Activated naive CD4-positive, alpha-beta T cell treated with anti-CD3 and anti-CD28 coated beads, Interleukin-2, amount 10 ng/mL, durations not matched to agents 7 days and 5 days (primary cell): ENCODE measurements at places on chromosomes 7 and 10.
A peak's percentile ranks its signal among the peaks of the same experiment; 100 is the strongest.

DNA sequence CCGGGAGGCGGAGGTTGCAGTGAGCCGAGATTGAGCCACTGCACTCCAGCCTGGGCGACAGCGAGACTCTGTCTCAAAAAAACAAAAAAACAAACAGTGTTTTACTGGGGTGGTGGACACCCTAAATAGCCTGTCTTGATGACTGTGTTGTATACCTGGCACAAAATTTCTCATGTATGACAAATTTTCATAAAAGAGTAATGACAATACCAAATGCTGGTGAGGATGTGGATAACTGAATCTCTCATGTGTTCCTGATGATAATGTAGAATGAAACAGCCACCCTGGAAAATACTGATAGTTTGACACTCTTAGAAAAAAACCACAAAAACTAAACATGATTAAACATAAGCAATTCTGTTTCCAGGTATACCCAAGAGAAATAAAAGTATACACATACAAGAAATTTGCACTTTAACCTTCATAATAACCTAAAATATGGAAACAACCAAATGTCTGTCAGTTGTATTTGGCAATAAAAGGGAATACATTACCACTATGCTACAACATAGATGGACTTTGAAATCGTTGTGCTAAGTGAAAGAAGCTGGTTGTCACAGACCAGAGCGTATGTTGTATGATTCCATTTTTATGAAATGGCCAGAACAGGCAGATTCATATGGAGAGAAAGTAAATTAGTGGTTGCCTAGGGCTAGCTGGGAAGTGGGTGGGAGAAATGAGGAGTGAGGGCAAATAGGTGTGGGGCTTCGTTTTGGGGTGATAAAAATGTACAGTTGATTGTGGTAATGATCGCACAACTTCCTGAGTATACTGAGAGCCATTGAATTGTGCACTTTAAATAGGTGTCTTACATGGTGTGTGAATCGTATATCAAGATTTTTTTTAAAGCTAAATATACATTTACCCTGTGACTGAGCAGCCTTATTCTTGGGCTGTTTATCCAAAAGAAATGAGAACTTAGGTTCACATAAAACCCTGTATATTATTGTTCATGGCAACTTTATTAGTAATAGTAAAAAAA, 12.5 kb downstream of the WDR37 start:
- no peak overlapping the region for H3K4me3 ChIP-seq
- H3K27me3 ChIP-seq, result no peaks in the 10 kb centered on the region
- no peak for DNase-seq
- no peak overlapping the region for H3K27ac ChIP-seq

- H3K36me3 ChIP-seq, result no peaks in the 10 kb centered on the region
- DNase-seq, result no peak
- H3K27ac ChIP-seq, result no peak overlapping the region
- peaks cover 17% of the 10 kb centered on the region for H3K27me3 ChIP-seq
- H3K4me1 ChIP-seq, result no peaks in the 10 kb centered on the region
- no peak overlapping the region for H3K4me3 ChIP-seq
Observed at GRCh38 chr7:3196629-3197400, 104.2 kb upstream of the SDK1 start.

DNA sequence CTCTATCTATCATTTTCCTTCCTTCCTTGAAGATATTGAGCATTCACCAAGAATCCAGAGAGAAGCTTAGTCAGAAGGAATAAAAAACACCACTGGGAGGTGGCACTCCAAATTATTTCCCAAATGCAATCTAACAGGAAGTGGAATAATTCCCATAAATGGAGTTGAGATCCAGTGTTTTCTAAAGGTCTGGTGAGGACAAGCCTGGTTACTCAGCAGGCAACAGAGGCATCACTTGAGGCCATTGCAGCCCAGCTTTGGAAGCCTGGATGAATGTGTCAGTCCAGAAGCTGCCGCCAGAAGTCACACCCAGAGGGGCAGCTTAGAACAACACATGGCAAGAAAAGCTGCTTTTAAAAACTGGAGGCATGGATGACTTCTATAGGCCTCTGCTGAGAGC, 288.9 kb upstream of the KLF6 start:
- H3K4me1 ChIP-seq, result peaks cover 41% of the 10 kb centered on the region
- H3K27me3 ChIP-seq, result no peaks in the 10 kb centered on the region
- H3K36me3 ChIP-seq, result no peaks in the 10 kb centered on the region
- DNase-seq, result no peak
- no peak overlapping the region for H3K4me3 ChIP-seq

DNA sequence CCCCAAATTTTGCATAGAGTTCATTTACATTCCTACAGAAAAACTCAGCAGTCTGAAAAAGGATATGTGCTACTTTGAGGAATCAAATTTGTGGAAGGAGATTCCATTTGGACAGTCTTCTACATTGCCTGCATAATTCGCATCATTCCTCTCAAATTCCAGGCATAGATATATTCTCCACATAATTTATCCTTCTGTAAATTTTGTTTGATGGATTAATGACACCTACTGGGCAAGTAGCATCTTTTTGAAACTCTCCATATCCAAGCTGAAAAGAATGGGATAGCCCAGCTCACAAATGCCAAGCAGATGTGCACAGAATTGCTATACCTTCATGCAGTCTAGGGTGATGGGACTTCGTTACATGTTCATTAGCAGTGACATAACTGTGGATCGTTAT, 515.3 kb downstream of the AUTS2 start:
- H3K4me3 ChIP-seq, result no peak overlapping the region
- H3K36me3 ChIP-seq, result no peaks in the 10 kb centered on the region
- H3K27me3 ChIP-seq, result no peaks in the 10 kb centered on the region
- no peak for DNase-seq

DNA sequence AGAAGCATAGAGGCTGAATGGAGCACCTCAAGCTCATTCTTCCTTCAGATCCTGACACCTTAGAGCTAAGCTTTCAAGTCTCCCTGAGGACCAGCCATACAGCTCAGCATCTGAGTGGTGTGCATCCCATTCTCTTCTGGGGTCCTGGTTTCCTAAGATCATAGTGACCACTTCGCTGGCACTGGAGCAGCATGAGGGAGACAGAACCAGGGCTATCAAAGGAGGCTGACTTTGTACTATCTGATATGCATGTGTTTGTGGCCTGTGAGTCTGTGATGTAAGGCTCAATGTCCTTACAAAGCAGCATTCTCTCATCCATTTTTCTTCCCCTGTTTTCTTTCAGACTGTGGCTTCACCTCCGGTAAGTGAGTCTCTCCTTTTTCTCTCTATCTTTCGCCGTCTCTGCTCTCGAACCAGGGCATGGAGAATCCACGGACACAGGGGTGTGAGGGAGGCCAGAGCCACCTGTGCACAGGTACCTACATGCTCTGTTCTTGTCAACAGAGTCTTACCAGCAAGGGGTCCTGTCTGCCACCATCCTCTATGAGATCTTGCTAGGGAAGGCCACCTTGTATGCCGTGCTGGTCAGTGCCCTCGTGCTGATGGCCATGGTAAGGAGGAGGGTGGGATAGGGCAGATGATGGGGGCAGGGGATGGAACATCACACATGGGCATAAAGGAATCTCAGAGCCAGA, 31.0 kb downstream of the PRSS2 start:
- peaks cover 10% of the 10 kb centered on the region for H3K27me3 ChIP-seq
- peak overlapping the region; percentile 100 for H3K27ac ChIP-seq
- H3K36me3 ChIP-seq, result peaks cover 86% of the 10 kb centered on the region
- H3K4me3 ChIP-seq, result peak overlapping the region; percentile 92

DNA sequence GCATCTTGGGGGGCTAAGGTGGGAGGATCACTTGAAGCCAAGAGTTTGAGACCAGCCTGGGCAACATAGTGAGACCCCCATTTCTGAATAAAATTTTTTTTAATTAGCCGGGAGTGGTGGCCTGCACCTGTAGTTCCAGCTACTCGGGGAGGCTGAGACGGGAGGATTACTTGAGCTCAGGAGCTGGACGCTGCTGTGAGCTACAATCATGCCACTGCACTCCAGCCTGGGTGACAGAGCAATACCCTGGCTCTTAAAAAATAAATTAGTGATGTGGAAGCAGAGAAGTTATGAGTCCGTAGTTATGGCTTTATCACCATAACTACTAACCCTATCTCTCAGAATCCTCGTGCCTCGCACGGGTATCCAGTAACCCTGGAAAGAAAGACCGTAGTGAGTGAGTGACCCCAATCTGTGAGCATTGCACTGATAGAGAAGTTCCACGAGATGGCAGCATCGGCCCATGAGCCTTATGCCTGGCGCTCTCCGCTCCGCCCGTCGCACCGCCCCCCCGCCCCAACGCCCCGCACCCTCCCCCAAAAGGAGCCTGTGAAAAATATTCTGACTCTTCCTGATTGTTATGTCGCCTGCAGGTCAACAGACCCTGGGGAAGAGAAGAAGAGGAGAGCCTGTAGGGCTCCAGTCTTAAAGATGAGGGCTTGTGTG, 4.9 kb upstream of the SLC29A3 start:
- no peak overlapping the region for H3K27ac ChIP-seq
- no peak overlapping the region for H3K4me3 ChIP-seq
- peak; percentile 73 for DNase-seq
- no peaks in the 10 kb centered on the region for H3K36me3 ChIP-seq
